ENCODE measurements at places on chromosomes 12 and 14. TPM values are rescaled to one million over a fixed set of nuclear protein-coding genes. Genes with fewer than 3 reads are reported as not detected.

DNA sequence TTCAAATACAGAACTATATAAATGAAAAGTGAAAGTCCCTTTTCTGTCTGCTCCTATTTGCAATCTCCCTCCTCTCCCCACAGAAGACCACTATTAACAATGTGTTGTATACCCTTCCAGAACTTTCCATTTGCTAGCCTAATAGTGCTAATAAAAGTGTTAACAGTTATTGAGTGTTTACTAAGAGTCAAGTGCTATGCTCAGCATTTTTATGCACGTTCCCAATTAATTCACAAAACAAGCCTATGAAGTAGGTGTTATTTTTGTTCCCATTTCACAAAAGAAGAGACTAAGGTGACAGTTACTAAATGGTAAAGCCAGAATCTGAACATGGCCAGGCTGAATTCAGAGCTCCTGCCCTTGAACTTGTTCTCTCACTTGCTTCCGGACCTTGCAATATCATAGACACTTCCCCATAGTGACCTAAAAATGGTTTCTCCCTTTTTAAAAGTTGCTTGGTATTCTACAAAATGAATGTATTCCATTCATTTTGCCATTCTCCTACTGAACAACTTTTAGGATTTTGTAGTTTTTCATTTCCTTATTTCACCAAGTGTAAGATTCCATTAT lies 1.6 kb upstream of the PRKAB1 start:
- peaks cover 30% of the 10 kb centered on the region for H3K27me3 ChIP-seq
- no peak overlapping the region for H3K27ac ChIP-seq
- H3K4me3 ChIP-seq, result peak overlapping the region; percentile 13
- H3K4me1 ChIP-seq, result peaks cover 21% of the 10 kb centered on the region
- H3K36me3 ChIP-seq, result no peaks in the 10 kb centered on the region
- no peak for DNase-seq

DNA sequence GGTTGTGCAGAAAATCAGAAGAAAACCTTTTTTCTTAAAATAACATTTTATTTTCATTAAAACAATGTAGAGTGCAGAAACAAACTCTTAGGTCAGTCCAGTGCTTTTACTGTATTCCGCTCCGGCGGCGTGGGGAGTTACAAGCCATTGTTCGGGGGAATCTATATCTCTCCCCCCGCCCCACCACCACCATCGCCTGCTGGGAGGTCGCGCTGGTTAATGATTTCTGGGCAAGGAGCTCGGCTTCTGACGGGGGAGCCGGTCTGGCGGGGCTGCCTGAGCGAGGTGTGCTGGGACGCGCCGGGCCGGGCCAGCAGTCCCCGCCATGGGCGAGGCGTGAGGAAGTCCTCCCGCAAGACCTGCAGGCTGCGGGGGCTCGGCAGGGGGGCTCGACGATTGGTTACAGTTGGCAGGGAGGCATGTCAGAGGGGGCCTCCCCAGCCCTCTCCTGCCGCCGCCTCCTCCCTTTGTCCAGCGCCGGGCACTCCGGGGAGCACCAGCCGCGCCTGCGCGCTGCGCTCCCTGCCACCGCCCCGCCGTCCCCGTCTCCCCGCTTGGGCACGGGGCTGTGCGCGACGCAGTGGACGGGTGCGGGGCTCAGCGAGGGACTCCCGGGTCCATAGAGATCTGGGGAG lies 1.0 kb upstream of the DUSP6 start:
- H3K36me3 ChIP-seq, result peaks cover 24% of the 10 kb centered on the region
- peak; percentile 80 for DNase-seq
- peak overlapping the region; percentile 95 for H3K4me3 ChIP-seq
- peaks cover 4% of the 10 kb centered on the region for H3K27me3 ChIP-seq

- peak within 1 kb of the TSS; percentile 70 for H3K27ac ChIP-seq
- H3K4me1 ChIP-seq, result peaks cover 47% of the 10 kb centered on the region
- peaks cover 8% of the 10 kb centered on the region for H3K36me3 ChIP-seq
Measured at GRCh38 chr12:55965941-55966407, at the start of gene PMEL. Gene PMEL (minus strand): TSS chr12:55966042. CDS start chr12:55966011, 31 bp downstream.

- no peak overlapping the region for H3K4me3 ChIP-seq
- no peaks in the 10 kb centered on the region for H3K36me3 ChIP-seq
Measured at GRCh38 chr14:81561084-81561775, 27.6 kb upstream of the SEL1L start.

DNA sequence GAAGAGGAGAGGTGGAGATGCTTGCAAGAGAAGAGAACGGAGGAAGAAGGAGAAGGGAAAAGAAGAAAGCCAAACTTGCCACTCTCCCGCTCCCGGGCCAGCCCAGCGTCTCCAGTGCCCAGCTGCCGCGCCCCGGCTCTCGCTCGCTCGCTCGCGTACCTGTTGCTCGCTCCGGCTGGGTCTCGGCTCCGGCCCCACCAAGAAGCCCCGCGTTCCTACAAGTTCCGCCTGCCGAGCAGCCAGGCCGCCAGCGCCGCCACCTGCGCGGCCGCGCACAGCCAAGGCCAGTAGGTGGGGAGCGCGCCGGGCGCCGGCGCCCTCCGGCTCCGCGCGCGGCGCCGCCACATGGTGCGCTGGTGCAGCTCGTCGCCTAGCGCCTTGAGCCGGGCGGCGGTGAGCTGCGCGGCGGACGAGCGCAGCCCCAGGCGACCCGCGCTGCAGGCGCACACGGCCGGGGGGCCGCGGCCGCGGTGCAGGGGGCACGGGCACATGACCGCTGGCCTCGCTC lies 370 bp downstream of the HRK start:
- H3K4me1 ChIP-seq, result peaks cover 49% of the 10 kb centered on the region
- peak; percentile 30 for DNase-seq
- no peaks in the 10 kb centered on the region for H3K36me3 ChIP-seq
- H3K27ac ChIP-seq, result no peak overlapping the region
- H3K27me3 ChIP-seq, result peaks cover 90% of the 10 kb centered on the region

The GLI1 gene
- 1.3 TPM for total RNA-seq

GRCh38 chr12:118103601-118104382 lies at the start of gene VSIG10:
Gene VSIG10 (minus strand): TSS chr12:118104011. CDS start chr12:118103671, 340 bp downstream.
- no peaks in the 10 kb centered on the region for H3K36me3 ChIP-seq
- peak within 1 kb of the TSS; percentile 81 for H3K27ac ChIP-seq
- peak; percentile 47 for DNase-seq
- H3K4me3 ChIP-seq, result peak within 1 kb of the TSS; percentile 96
- H3K27me3 ChIP-seq, result peaks cover 2% of the 10 kb centered on the region

DNA sequence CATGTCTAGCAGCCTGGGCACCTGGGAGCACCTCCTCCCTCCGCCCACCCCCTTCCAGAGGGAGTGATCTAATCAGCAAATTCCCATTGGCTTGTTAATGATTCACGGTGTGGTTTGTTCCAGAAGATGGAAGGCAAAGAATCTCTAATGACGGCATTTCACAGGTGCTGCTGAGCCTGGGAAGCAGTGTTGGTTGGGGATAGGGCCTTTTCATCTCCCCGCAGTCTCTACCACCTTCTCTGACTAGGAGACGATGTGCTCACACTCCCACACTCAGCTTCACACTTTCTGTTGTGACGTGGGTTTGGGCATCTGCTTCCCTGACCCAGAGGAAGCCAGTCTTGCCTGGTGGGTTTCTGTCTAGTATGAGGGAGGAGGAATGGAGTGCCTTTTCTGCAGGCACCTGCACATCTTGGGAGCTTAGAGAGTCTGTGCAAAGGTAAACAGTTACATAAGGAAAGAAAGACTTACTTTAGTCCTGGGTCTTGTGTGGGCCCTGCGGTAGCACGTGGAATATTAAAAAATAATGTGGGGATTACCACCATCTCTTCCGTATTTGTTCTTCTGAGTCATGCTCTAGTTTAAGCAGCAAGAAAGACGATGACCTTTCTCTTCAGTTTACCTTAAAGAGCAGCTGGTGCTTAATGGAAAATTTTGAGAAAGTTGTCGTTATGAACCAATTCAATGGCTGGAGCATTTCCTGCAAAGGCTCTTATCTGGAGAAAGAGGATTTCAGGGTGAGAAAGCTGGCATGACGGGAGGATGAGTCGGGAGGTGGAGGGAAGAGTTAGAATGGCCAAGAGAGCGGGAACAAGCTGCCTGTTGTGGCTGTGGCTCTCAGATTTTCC lies 70.6 kb upstream of the ARHGAP5 start:
- no peaks in the 10 kb centered on the region for H3K36me3 ChIP-seq
- no peak overlapping the region for H3K27ac ChIP-seq
- peaks cover 46% of the 10 kb centered on the region for H3K4me1 ChIP-seq
- no peak overlapping the region for H3K4me3 ChIP-seq

The KRT3 gene
- not detected for total RNA-seq

The TROAP gene
- 88.0 TPM for total RNA-seq
